ENCODE measurements at places on chromosomes 12 and 14. TPM values are rescaled to one million over a fixed set of nuclear protein-coding genes. Genes with fewer than 3 reads are reported as not detected.

DNA sequence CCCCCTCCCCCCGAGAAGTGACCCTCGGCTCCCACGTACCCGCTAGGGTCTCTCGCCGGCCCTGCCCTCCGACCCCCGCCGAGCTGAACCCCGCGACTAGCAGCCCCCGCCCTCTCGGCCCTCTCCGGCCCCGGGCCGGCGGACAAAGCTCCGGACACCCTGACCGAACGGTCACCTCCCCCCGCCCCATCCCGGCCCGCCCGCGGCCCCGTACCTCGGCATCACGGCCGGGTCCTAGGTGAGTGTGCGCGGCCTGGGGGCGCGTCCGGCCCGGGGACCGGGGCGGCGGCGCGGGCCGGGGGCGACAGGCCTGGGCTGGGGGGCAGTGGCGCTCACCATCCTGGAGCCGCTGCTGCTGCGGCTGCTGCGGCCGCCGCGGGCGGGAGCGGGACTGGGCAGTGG is at the start of gene FIGNL2:
Gene FIGNL2, minus strand, starts transcription at position 393 of the 402 bp plus-strand sequence. CDS start 26,305 bp downstream, outside the sequence.
- no peak for DNase-seq

DNA sequence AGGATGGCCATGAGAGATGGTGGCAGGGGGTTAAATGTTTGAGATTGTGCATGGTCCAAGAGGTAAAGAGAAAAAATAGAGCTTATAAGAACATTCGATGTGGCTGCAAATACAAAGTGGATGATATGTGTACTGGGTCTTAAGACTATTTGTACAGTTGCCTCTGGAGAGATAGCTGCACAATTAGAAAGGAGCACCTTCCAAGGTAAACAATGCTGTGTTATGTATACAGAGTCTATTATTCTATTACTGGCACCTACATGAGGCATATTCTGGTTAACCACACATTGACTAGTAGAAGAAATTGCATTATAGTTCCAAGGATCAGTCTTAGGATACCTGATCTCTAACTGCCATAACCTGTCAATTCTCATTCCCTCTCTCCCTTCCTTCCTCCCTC is 238.0 kb upstream of the FOXN3 start:
- no peak for DNase-seq

DNA sequence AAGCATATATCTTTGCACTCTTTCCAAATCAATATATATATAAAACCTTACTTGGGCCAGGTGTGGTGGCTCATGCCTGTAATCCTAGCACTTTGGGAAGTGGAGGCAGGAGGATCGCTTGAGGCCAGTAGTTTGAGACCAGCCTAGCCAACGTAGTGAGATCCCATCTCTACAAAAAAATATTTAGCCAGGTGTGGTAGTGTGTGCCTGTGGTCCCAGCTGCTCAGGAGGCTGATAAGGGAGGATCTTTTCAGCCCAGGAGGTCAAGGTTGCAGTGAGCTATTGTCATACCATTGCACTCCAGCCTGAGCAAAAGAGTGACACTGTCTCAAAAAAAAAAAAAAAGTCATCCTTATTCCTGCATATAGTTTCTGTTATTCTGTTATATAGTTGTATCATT is 14.4 kb downstream of the OS9 start:
- DNase-seq: no peak

The ADAM21 gene
- total RNA-seq: not detected

The NAV3 gene
- total RNA-seq: 22.5 TPM

Measured in lower leg skin (tissue), 4 donors.